B cell (primary cell): ENCODE measurements at places on chromosomes 4 and X.

DNA sequence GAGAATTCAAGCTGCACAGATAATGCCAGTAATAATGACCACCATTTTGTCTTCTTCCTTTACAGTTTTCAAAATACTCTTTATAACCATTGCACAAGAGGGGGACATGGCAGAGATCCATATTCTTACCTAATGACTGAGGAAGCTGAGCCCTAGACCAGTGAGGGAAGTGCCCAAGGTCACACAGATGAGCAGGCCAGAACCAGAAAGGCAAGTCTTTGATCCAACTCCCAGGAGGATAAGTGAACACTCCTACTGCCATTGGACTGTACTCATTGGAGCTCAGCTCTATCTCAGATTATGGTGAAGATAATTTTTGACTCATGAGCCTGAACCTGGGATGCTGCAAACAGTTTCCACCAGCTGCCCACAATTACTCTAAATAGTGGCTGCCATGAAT, 28.6 kb downstream of the AMER1 start:
- no peak for DNase-seq

DNA sequence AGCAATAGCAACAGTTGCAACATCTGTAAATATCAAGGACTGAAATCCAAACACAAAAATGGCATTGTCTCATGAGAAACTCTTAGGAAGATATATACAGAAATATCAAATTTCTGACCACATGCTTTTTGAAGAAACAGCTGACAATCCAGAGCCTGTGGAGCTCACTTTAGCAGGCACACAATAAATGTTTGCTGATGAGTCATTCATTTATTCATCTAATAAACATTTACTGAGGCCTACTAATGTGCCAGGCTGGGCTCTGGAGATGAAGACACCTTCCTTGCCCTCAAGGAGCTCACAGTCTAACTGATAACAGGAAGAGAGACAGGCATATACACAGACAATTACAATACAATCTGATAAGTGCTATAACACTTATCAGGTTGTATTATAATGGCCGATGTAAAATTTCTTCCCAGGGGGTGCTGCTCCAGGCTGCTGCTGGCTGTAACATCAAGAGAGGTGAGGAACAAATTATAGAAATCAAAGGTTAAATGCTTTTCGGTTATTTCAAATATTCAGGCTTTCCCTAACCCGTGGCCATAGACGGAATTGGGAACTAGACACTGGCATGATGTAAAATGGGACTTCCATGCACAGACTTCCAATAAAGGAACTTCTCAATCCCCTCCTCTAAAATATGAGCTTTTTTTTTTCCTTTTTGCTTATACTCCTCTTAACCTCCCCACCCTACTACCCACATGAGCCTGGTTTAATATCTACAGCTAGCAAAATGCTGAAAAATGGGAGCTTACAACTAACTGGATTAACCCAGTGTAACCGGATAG, 16.8 kb upstream of the ZCCHC13 start:
- no peak for DNase-seq

DNA sequence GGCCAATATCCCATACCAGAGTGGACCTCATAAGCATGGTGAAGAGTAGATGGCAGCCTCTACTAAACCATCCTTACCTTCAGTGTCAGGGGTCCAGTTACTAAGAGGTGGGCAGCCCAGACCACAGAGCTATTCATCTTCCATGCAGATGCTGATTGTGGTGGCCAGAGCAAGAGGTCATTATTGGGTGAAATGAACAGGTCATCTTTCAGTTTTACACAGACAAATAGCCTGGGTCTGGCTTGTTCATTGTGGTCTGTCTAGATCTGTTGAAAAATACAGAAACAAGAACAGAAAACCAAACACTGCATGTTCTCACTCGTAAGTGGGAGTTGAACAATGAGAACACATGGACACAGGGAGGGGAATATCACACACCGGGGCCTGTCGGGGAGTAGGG, 71.3 kb downstream of the PAK3 start:
- DNase-seq = no peak

- no peak for DNase-seq
These were observed 9.5 kb downstream of the LGI2 start for GRCh38 chr4:25021216-25021615.

DNA sequence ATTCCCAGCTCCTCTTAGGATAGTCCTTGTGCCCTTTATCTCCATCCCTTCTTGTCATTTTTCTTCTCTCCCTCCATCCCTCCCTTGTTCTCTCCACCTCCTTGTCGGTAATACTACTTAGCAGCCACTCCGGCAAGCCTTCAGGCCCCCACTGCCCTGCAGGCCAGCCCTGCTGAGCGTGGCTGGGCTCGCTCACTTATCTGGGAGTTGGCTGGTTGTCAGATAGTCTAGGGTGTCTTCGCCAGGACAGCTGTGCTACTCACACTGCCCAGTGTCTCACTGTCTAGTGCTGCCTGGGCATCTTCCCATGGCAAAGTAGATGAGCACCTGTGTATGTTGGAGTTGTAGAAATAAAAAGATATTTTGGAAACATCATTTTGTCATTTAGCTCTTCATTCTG, 75.0 kb downstream of the STK32B start:
- DNase-seq = no peak
